ENCODE measurements at places on chromosomes 7 and 10.

GRCh38 chr10:7186387-7187018 lies 224.3 kb downstream of the SFMBT2 start:
- DNase-seq, result peak; percentile 19

DNA sequence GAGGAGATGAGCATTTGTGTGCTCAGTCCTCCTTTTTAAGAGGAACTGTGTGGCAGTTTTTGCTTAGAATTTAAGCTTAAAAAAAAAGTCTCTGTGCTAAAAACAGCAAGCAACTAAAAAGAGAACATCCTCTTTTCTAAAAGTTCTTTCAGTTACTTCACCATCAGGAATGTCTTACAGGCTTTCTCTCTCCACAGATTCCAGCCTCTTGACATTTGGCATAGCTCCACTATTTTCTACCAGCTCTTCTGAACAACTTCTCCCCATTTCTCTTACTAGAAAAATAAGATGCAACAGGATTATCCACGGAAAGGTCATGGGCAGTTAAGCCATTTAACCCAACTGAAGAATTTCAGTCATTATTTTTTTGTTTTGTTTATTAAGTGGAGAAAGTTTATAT lies 13.2 kb downstream of the PCLO start:
- peak; percentile 24 for DNase-seq

GRCh38 chr7:113394856-113395255 lies 276.5 kb upstream of the SMIM30 start:
- DNase-seq, result no peak

DNA sequence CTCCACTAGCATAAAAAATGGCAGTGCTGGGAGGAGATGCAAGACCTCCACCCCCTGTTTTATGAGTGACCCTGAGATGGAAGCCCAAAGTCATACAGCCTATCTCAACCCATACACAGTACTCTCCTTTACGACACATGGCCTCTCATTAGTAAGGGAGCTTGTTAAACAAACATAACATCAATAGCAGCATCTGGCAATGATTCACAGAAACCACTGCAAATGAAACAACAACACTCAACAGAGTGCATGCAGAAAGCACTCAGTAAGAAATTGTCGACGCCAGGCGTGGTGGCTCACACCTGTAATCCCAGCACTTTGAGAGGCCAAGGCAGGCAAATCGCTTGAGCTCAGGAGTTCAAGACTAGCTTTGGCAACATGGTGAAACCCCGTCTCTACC lies 27.5 kb upstream of the FIGNL1 start:
- DNase-seq, result no peak

DNA sequence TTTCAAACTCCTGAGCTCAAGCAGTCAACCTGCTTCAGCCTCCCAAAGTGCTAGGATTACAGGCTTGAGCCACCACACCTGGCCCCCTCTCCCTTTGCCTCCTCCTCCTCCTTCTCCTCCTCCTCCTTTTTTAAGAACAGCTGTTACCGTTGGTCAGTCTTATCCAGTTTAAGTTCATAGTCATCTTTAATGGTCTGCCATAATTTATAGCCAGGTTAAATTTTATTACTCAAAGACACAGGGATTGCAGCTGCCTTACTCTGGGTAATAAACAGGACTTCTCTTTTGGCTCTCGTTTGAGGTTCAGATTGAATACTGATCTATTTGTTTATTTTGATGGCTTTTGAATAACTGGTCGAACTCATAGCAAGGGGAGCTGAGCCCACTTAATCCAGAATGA lies 35.2 kb downstream of the ATOH7 start:
- DNase-seq, result no peak

- no peak for DNase-seq
Observed at GRCh38 chr10:88858491-88858890, 6.8 kb upstream of the ANKRD22 start.

DNA sequence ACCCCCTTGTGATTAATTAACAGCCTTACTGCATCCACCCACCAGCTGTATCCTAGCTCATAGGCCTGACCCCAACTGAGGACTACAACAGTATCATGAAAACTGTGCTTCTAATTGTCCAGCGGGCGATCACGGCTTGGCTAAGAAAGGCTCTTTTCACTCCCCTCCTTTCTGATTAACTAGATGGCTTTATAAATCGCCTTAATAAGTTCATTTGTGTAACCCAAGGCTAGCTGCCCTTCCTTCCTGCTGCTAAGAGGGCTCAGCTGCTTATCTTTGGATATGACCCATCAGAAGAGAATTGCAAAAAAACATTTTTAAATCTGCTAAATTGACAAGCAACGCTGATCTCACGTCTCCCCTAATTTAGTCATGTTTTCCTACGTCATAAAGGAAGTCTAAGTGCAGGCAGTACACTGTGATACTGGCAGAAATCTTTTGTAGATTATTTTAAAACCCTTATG lies 163.0 kb upstream of the LAMB4 start:
- DNase-seq, result no peak

DNA sequence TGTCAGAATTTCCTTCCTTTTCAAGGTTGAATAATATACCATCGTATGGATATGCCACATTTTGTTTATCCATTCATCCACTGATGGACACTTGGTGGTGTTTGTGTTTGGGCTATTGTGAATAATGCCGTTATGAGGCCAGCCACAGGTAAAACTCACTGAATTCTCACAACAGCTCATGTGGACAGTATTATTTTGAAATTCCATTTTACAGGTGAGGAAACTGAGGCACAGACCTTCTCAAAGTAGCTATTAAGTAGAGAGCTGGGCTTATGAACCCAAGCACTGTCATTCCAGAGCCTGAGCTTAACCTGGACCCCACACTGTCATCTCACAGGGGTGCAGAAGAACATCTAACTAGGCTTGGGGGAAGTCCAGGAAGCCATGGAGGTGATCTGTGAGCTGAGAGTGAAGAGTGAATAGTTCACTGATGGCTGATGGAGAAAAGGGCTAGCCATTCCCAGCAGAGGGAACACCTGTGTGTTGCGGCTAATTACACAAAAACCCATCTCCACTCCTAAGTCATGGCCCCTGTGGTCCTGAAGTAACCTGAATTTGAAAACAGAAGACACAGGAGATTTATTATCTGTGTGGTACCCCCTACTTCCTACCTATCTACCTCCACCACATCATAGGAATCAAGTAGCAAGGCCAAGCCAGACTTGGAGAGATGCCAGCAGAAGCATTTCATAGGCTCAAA lies 8.7 kb downstream of the INMT start:
- no peak for DNase-seq

GRCh38 chr7:84394219-84394618 lies 199.6 kb upstream of the SEMA3A start:
- no peak for DNase-seq

DNA sequence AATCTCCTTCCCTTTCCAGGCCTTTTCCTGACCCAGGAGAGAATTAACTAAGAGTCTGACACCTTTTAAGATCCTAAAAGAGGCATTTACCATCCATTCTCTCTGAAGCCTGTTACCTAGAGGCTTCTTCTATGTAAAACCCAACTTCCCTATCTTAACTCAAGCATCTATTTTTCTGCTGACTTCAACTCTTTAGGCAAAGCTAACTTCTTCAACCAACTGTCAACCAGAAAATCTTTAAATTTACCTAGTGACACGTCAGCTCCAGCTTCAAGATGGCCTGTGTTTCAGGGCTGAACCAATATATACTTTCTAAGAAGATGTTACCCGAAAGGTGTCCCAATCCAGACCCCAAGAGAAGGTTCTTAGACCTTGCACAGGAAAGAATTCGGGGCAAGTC lies 492.3 kb upstream of the AUTS2 start:
- DNase-seq, result no peak

- no peak for DNase-seq
Observed at GRCh38 chr10:78766603-78767002, 302.2 kb upstream of the ZMIZ1 start.

DNA sequence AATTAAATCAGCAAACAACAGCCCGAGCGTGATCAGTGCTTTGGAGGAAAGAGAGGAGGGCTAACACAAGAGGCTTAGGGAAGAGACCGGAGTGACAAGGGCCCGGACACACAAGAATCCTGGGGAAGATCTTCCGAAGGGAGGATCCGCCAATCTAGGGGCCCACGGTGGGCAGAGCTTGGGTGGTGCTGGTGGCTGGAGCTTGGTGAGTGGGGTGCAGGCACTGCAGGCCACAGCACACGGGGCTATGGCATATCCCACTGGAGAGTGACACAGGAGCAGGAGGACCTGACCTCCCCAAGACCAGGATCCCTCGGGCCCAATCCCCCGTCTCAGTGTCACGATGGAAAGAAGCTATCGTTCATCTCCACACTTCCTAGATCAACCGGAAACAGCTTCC lies 471.3 kb upstream of the FOXK1 start:
- no peak for DNase-seq

DNA sequence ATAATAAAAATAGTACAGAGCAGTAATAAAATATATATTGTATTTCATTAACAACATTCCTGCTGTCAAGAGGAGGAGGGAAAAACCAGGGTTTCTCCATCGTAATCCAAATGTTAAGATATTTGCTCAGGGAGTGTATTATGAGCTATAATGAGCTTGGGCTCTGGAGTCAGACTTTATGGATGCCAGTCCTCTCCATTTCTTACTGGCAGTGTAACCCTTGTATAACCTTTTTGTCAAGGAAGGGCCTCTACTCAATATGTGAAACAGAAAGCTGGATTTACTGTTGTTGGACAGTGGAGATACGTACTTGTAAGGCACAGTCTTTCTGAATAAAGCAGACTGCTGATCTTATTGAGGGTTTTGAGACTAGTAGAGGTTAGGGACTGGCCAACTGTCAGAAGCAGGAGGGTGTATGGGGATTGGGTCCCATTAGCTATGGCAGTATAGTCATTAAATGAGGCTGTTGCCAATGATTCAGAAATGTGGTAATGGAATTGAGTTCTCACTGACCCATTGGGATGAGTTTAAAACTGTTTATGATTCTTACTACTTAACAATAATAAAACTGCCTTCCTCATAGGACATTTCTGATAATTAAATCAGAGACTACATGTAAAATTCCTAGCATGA lies 56.5 kb downstream of the ZNF277 start:
- no peak for DNase-seq

DNA sequence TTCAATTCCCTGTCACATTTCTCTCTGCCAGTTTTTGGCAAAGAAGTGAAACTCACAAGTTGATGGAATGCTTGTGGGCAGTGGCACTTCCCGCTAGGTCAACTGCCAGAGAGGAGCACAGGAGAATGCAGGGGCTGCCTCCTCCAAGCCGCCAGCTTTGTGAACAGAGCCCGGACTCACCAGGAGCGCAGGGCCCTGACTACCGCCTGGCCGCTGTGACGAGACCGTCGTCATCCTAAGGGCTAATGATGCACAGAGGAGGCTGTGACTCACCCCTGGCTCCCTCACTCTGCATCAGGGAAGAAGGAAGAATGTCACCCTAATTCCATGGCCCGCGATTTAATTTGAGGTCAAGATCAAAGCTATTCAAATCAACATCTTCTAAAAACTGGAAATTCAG lies 123.9 kb downstream of the TAX1BP1 start:
- no peak for DNase-seq

GRCh38 chr7:36078816-36079360 lies 74.2 kb upstream of the EEPD1 start:
- DNase-seq, result no peak

- peak; percentile 51 for DNase-seq
Observed at GRCh38 chr7:2732959-2733584, 45.1 kb downstream of the AMZ1 start.

DNA sequence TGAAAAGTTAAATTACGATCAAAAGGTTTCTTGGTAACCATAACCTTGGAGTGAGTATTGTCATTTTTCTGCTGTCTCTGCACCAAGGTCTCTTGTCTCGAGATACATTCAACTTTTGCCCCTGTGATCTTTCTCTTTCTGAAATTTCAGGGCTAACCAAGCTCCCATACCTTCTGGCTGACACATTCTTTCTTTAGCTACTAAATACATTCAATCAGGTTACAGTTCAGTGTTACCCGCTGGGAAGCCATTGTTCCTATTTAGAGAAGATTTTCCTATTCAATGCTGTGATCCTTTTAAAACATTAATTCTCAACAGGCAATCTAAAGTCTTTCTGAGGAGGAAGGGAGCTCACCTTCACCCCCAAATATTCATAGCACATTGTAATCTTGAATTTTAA lies 22.9 kb upstream of the DMTF1 start:
- no peak for DNase-seq

DNA sequence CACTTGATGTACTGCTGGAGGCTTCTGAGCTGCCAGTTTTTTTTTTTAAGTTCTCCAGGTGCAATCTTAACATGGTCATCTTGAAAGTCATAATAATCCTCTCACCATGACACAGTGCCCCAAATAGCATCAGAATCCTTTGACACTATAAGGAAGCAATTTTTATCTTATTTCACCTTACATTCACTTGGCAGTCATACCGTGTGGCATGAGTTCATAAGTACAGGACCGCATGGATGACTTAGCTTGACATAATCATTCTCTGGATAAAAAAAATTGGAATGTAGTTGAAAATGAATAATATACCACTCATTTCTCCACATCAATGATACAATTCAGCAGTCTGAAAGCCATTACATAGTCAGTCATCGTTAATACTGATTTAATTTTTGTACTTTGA lies 25.6 kb upstream of the TMEM196 start:
- no peak for DNase-seq

DNA sequence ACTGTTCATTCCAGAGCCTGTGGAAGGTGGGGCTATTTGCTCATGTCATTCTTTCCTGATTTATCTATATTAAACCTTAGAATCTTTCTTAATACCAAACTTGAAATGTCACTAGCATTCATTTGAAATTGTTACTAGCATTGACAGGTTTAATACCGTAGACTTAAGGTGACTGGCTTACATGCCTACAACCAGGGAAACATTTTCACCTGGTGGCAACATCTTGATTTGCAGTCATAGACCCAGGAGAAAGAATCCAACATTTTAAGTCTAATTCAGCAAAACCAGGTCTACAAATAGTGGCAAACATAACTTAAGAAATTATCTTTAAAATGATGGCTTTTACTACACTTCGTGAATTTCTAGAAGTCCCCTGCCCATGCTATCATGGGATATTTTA lies 353.7 kb downstream of the HTR7 start:
- DNase-seq, result no peak

GRCh38 chr10:132749371-132749795 lies 36.6 kb downstream of the NKX6-2 start:
- DNase-seq, result no peak

DNA sequence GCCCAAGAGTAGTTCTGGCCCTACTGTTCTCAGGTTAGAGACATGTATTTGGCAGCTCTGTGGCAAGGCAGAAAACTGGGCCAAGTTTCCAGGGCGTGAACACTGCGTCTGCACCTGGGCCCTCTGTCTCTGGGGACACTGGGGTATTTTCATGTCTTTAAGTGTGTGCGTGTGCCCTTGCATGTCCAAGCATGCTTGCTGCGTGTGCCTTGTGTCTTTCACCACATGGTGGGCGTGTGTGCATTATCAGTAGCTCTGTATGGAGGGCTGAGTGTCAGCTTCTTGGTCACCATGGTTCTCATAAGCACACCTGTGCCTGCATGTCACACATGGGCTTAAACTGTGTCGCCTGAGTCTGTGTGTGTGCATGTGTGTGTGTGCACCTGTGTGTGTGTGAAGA lies 69.3 kb downstream of the HIPK2 start:
- no peak for DNase-seq

DNA sequence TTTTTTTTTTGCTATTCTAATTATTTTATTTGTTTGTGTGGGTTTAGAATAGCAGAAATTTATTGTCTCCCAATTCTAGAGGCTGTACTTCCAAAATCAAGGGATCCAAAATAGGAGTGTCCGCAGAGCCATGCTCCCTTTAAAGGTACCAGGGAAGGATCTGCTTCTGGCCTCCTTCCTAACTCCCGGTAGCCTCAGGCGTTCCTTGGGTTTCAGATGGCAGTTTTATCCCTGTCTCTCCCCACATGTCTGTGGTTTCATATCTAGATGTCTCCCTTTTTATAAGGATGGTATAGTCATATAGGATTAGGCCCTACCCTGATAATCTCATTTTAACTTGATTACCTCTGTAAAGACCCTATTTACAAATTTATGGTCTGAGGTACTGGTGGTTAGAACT lies 48.4 kb downstream of the BMPR1A start:
- no peak for DNase-seq
